Upper lobe of left lung (tissue), 6 donors: ENCODE measurements at places on chromosomes 3 and 15.

DNA sequence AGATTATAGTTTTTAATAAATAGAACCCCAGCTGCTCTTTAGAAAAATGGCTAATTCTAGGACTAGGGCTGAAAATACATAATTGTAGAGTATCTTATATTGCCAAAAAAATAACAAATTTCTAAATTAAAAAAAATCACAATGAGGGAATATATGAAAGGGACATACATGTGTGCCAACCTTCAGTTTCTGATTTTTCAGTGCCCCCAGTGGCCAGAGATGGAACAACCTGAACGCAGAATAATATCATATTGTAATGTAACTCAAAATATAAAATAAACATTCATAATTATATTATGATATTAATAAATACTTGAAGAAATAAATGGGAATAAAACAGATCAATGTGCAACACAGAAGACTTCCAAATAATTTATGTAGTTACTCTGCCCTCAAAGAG is 460.5 kb downstream of the ZNF385D start:
- DNase-seq, result no peak

DNA sequence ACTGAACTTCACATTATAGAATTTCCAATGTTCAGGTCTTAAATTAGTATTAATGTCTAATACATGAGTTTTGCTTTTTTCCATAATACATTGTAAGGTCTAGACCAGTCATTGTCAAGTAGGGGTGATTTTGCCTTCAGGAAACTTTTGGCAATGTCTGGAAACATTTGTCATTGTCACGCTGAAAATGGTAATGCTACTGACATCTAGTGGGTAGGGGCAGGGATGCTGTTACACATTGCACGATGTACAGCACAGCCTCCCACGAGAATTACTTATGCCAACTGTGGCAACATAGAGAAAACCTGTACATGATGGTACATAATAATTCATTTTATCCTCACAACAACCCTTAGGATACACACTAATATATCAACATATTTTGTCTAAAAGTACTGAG is 384.1 kb downstream of the CADM2 start:
- no peak for DNase-seq

- DNase-seq, result no peak
Observed at GRCh38 chr3:7573330-7573729, 712.4 kb downstream of the GRM7 start.

DNA sequence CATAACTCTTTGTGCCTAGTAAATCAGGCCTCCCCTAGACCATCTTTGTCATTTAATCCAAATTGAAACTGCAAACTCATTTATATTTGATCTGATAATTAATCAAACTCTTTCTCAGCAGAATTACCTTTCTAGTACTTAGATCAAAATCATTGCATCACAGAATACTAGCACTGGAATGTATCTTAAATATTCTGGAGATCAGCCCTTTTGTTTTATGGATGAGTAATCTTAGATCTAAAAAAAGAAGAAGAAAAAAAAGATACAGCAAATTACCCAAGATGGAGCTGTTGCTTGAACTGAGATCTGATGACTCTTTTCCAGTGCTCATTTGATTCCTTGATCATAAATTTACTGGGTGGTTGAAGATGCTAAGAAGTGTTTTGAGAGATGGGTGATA is 47.9 kb downstream of the NAALADL2 start:
- no peak for DNase-seq

- DNase-seq, result no peak
Observed at GRCh38 chr3:155110996-155111901, 31.1 kb downstream of the MME start.

GRCh38 chr15:98727115-98728040 is 79.0 kb downstream of the IGF1R start:
- DNase-seq, result peak; percentile 92

GRCh38 chr15:35827141-35827540 is 281.2 kb upstream of the DPH6 start:
- no peak for DNase-seq

DNA sequence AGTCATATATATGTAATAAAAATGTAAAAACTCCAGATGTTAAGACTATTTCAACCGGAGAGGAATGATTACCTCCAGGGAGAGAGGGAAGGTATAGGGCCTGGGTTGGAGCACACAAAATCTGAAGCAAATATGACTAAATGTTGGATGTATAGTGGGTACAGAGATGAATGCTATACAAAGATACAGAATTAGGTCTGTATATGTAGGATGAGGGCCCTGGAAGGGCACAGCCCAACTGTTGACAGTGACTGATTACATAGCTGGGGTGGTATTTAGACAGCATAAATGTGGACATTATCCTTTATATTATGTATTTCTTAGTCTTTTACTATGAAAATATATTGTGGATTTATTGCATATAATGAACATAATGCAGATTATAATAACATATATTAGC is 94.4 kb upstream of the SPATA12 start:
- DNase-seq, result no peak

DNA sequence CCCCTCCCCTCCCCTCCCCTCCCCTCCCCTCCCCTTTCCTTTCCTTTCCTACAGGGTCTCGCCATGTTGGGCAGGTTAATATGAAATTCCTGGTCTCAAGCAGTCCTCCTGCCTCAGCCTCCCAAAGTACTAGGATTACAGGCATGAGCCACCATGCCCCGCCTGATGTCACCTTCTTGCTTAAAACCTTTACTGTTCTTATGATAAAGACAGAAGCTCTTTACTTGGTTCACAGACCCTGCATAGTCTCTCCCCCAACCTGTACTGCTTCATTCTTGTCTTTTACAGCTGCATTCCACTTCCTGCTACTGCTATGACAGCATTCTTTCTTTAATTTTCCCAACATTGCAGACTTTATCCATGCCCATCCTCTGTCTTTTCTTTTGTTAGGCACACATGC is 20.8 kb downstream of the MED12L start:
- DNase-seq, result no peak

DNA sequence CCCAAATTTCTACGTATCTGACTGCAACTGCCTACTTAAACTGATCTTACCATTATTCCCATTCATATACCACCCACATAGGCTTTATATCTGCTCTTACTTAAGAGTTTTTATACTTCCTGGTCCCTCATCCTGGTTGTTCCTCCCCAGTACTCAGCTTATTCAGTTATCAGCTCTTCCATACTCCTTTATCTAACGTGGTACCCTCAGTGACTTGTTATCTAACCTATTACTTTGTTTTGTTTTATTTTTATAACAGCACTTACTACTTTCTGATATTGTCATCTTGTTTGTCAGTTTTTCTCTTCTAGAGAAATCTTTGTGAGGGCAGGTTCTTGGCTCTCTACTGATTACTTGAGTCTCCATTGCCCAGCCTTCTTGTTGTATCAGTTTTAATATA is 100.6 kb downstream of the ZNF609 start:
- no peak for DNase-seq

DNA sequence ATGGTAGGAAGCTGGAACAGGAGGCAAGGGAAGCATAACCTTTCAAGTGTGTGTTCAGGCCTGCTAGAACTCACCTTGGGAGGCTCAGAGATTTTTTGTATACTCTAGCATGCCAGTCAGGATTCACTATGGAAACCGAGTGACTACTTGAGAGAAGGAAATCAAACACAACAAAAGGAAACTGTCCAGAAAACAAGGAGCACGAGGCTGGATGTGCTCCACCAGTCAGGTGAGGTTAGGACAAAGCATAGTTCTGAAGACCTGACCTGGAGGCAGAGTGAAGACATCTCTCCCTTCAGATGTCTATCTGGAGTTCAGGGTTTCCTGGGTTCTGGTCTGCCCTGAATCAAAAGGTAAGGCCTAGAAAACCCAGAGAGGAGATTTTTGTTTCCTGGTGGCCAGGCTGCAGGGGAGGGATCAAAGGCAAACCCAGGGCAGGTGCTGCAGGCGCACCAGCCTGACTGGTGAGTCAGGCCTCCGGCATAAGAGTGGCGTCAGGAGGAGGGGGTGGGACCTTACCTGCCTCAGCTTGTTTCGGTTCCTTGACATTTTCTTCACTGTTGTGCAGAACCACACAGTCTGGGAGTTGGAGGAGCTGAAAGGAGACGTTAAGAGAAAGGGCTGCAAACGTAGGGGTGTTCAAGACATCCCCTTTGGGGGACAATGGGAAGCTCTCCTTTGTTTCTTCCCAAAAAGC is 52.2 kb upstream of the OSBPL11 start:
- peak; percentile 38 for DNase-seq

DNA sequence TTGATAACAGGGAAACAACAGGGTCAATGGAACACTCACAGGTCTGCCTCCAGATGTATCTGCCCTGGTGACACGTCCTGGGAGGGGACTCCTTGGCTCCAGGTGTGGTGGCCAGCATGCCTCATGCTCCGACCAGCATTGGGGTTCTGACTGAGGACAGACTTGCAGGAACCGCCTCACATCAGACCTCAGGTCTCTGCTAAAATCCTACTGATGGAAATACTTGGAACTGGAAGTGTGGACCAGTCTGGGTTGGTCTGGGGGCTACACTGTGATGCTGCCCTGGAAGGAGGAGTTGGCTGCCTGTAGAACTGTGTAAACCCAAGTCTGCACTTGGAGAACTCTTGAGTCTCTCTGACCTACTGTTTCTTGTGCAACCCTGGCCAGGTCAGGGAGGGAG is 17.1 kb upstream of the KY start:
- DNase-seq, result no peak

DNA sequence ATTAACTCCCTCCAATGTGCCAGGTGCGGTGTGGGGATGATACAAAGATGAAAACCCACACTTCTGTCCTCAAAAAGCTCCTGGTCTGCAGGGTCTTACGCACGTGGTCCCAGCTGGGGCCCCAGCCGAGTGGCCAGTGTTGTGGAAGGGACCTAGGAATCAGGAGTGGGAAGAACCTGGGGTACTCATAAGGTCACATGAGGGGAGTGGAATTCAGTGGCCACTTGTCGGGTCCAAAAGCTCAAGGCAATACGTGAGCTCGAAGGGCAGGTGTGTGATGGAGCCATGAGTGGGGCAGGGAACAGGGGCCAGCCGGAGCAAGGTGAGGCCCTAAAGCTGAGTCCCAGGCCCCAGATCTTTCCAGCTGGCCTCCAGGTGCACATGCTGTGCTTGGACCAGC is 260.0 kb upstream of the LYSMD4 start:
- no peak for DNase-seq

DNA sequence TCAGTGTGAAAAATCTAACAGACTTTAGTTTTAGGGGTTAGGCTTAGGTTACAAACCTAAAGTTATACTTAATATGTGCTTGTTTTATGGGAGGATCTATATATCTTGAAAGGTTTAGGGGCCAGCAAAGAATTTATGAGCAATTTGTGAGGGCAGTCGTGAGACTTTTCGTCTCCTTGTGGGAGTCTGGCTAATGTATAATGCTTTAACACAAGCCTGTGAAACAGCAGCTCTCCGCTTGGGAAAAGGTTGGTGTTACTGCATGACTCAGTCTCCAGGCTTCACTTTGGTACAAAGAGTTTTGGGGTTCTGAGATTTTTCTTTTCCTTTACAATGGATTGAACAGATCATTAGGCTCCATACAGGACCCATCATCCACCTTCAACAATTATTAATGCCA is 79.0 kb upstream of the MFGE8 start:
- DNase-seq, result no peak

DNA sequence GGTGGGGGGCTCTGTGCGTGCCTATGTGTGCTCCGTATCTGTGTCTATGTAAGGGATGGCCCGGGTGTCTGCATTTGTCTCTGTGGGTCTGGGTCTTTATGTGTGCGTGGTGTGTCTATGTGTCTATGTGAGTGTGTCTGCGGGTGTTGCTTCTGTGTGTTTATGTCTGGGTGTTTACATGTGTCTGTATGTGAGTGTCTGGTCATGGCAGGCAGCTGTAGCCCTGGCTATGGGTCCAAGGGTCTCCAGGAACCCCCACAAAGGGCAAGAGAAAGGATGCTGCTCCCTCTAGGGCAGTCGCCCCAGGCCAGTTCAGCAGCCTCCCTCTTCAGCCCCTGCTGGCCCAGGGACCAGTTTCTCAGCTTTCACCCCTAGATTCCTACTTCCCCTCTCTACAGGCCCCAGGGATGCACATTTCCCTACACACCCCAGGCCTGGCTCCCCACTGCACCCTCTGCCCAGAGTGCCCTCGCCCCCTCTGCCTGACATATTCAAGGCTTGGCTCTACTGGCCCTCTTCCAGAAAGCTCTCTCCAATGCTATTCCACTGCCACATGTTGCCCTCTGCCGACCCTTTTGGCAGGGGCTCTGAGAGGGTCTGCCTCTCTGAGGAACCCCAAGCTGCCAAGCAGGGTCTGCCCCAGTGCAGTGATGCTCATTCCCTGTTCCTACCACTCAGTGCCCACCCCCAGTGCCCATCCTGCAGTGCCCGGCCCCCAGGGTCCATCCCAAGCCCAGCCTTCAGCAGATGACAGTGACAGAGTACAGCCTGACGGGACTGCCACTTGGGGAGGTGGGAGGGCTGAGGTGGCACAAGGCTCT is 1.0 kb upstream of the MYL3 start:
- DNase-seq, result peak; percentile 26

GRCh38 chr15:94478763-94479162 is 247.4 kb downstream of the MCTP2 start:
- no peak for DNase-seq

- DNase-seq, result no peak
Observed at GRCh38 chr3:190003681-190004123, 117.0 kb downstream of the P3H2 start.

DNA sequence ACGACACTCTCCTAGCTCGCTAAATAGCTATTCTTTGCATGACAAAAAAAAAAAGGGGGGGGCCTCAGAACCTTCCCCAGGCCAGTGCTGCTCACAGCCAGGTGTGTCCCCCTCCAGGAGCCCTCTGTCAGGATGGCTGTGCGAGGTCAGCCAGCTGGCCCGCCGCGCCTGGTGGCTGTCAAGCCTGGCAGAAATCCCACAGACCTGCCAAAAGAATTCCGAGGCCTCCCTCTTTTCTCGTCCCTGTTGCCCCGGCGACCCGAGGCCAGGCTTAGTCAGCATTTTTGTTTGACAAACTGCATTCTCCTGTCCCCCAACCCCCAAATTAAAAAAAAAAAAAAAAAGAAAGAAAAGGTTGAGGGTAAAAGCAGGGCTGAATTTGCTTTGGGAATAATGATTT is 61.9 kb downstream of the TM4SF4 start:
- peak; percentile 85 for DNase-seq

GRCh38 chr3:71197841-71198565 is 385.5 kb downstream of the FOXP1 start:
- no peak for DNase-seq

GRCh38 chr3:116339441-116340028 is 105.8 kb downstream of the LSAMP start:
- no peak for DNase-seq

DNA sequence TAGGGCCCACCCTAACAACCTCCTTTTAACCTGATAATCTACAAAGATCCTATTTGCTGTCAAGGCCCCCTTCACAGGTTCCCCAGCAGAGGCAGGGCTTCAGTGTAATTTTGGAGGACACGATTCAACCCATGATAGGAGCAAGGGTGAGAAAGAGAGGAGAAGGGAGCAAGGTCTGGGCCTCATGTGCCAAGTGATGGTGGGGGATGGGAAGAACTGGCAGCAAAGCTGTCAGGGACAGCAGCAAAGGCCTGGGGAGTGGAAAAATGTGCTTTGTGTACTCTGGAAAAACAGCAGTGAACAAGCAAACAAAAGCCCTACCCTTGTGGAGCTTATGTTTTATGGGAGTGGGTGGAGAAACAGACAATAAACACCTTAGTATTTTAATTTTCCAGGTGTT is 2.7 kb upstream of the GALNT15 start:
- DNase-seq, result no peak
